ENCODE measurements at places on chromosomes 5 and 9.

DNA sequence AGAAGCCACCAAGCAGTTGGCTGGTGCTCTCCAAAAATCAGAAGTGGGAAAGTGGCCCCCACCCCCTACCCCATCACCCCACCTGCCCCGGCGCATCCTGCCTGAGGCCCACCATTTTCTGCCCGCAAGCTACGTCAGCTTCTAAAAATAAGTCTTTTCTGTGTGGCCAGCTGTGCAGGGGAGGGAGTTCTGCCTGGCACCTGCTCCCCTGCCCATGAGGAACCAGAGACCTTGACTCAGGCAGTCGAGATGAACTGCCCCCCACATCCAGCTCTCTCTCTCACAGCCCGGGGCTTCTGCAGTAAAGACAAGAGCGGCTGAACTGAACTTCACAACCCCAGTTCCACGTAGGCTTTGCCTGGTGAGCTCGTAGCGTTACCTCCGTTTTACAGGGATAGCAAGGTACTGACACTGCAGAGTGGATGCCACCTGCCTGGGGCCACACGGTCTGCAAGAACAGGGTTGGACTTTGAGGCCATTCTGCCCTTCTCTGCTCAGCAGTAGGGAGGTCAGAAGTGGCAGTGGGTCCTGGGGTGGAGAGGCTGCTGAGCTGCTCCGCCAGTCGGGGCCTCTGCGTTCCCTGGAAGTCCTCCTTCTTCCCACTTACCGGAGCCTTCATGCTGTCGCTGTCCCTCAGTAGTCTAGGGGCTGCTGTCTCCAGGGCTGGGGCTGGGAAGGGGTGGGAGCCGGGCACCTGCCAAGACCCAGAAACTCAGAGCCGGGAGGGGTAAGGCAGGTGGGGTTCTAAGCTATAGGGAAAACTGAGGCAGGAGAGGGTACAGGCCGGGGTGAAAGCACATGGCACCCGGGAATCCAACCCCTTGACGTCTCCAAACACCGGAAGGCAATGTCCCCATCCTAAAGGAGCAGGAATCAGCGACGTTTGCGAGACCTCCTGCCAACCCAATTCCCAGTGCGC, 781 bp downstream of the ST6GALNAC4 start:
- no peak for DNase-seq

DNA sequence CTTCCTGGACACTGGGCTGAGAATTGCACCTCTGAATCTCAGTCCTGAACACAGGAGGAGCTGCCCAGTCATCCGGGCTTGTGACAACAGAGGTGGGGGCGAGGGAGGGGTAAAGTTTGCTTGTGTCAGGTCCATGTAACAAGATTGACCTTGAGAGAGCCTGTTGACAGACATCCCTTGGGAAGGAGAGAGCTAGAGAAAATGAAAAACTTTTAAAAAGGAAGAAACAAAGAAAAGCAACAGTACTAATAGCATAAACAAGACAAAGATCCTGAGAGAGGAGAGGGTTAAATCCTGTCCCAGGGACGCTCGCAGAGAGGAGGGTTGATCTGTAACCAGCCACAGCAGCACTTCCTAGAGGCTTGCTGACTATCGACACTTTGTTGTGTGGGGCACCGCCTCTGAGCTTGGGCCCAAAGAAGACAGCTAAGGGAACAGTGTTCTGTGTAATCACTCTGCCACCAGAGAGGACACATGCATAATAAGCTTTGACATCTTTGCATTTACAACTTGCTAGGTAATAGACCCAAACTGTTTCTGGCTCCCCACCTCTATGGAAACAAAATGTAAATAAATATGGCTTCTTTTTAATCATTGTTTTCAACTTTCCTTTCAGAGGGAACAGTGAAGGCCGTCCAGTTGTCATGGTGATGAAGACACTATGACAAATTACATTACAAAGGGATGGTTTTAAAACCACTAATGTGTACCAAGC, 363.7 kb downstream of the CSNK1G3 start:
- no peak for DNase-seq

DNA sequence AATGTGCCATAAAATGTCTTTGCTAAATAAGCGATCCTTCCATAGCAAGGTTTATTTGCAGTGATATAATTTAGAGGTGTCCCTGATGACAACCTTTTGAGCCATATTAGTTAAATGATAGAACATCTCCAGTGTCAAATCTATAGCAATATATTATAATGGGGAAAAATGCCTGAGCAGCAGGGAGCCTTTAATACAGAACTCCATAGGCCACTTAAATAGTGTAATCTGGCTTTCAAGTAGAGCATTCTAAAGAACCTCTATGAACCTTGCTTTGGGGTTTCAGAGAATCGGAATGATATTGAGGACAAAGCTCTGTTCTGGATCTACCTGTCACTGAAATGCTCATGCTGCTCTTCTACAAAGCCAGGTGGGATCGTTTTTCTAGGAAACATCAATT, 96.7 kb upstream of the MEF2C start:
- no peak for DNase-seq

DNA sequence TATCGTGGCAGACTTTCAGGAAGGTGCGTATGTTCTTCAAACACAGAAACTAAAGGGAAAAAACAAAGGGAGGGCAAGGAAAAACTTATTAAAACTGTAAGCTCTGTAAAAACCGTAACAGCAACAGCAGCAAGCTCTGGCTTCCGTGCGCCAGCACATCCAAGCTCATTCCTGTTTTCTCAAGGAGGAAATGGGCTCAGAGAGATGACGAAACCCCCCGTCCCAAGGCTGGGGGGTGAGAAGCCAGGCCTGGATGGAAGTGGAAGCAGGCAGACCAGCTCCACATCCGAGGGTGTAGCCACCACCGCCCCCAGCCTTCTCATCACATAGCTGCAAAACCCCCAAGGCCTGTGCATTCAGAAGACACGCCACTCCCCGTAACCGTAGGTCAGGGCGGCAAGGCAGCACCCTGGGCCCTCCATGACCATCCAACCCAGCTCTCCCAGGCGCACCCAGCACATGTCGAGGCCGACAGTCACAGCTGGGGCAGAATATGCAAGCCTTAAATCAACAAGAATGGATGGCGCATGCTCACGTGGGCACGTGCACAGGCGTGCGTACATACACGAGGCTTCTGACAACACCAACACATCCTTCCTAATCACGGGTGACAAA, 52.8 kb downstream of the VAV2 start:
- no peak for DNase-seq

GRCh38 chr5:10734832-10735523, 26.1 kb downstream of the DAP start:
- DNase-seq: no peak

DNA sequence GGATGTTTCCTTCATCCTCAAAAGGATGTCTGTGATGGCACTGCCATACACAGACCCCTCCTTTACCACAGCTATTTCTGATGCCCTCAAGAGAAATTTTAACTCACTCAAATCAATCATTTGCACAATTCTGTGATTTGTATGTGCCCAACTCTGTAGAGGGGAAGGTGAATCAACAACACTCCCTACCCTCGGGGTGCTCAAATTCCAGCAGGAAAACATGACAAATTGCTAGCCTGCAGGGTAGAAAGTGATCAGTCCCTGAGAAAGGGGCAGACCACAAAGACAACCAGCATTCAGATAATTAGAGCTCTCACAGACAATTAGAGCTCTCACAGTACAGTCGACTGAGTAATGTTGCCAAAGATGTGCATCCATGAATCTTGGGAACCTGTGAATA, 45.3 kb upstream of the FOXE1 start:
- no peak for DNase-seq

GRCh38 chr5:45454114-45454513, 242.1 kb downstream of the HCN1 start:
- DNase-seq: peak; percentile 13

DNA sequence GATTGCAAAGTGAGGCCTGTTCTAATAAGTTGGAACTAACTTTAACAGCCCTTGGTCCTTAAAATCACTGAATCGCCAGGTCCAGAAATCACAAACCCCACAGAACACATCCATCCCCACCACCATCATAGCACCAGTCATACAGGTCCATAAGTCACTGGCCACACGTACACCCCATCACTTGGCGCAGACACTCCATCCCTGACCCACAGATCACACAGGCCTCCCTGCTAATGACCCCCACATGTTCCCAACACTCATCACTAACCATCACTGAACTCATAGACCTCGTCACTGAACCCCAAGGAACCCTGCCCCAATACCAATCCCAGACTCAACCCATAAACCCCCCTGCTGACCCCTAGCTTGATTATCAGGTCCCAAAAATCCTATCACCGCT, 41.2 kb upstream of the ZNF300 start:
- DNase-seq: no peak

DNA sequence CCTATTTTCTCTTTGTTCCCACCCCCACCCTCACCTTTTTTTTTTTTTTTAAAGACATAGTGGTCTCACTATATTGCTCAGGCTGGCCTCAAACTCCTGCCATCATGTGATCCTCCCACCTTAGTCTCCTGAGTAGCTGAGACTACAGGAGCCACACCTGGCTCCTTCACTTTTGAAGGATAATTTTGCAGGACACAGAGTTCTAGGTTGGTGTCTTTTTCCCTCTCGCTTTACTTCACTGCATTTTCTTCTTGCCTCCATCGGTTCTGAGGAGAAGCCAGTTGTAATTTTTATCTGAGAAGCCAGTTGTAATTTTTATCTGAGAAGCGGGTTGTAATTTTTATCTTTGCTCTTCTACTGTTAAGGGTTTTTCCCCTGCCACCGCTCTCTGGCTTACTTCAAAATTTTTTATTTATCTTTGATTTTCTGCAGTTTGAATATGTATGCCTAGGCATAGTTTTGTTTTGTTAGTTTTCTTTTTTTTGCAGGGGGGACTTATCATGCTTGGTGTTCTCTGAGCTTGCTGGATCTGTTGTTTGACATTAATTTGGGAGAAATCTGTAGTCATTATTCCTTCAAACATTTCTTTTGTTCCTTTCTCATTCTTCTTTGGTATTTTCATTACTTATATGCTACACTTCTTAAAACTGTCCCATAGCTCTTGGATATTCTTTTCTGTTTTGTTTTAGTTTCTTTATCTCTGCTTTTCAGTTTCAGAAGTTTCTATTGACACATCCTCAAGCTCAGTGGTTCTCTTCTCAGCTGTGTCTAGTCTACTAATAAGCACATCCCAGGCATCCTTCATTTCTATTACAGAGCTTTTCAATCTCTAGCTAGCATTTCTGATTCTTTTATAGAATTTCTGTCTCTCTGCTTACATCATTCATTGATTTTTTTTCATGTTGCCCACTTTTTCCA, 148.2 kb upstream of the CHD1 start:
- DNase-seq: no peak

GRCh38 chr5:10759111-10759510, 1.9 kb downstream of the DAP start:
- DNase-seq: no peak

GRCh38 chr5:32383065-32383464, 61.5 kb downstream of the ZFR start:
- DNase-seq: no peak

DNA sequence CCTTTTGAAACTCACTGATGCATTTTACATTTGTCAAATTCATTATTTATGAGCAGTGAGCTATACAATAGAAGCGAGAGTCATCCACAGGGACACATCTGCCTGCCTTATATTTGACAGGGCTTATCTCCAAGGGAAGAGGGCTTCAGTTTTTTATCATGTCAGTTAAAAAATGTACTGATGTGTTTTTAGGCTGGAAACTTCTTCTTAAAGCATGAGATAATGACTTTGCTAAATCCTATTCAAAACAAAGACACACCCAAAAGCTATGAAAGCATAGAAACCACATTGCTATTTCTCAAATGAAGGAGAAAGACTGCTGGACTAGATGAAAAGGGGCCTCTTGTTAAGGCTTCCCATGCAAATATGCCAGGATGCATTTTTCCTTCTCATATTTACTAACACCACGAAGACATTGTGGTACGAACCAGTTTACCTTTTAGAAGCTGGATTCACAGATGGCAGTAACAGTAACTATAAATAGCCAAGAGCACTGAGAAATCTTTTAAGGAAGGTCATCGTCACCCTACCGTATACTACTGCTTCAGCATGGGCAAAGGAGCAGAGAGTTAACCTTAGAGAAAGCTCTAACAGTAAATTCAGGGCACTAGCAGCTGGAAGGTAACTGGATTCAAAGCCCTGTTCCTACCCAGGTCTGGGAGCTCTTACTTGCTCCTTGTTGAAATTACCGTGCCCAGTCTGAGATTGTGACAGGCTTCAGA, 86.3 kb upstream of the IFNK start:
- no peak for DNase-seq

GRCh38 chr5:9316041-9316440, 229.8 kb downstream of the SEMA5A start:
- no peak for DNase-seq

DNA sequence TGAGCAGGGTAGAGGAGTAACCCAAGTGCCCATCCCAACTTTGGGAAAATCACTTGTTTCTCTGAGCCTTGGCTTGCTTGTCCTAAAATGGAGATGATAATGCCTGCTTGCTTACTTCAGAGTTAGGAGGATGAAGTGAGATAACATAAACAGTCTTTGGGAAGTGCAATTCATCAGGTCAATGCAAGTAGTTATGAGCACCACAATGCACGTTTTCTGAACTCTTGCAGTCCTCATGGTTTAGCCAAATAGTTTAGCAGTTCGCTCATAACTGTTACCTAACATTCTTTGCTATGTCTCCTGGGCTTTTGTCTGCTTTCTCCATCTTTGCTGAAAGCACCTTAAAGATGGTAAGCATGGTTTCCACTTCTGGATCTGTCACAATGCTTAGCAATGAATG, 270.0 kb downstream of the ADAMTSL1 start:
- DNase-seq: no peak

DNA sequence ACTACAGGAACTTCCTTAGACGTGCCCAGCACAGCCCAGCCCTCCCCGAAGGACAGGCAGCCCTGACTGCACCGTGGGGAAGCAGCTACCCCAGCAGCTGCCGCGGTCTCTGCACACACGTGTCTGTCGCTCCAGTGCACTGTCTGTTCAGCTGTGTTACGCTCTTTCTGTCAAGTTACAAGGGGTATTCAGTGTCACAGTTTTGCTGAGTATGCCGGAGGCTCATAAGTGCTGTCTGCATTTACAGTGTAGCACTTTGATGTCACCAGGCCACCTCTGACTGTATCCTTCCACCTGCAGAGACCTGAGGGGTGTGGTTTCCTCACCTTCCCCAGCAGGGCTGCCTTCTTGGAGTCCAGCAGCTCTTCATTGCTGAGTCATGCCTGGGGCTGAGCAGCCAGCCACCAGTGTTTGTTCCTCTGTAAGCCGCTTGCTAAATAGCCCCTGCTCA, 126.8 kb downstream of the EHMT1 start:
- DNase-seq: no peak
